ENCODE measurements at places on chromosomes 1 and 21. TPM values are rescaled to one million over a fixed set of nuclear protein-coding genes. Genes with fewer than 3 reads are reported as not detected.

GRCh38 chr1:145747398-145748247 is 28.3 kb downstream of the CD160 start:
- no peak for DNase-seq

DNA sequence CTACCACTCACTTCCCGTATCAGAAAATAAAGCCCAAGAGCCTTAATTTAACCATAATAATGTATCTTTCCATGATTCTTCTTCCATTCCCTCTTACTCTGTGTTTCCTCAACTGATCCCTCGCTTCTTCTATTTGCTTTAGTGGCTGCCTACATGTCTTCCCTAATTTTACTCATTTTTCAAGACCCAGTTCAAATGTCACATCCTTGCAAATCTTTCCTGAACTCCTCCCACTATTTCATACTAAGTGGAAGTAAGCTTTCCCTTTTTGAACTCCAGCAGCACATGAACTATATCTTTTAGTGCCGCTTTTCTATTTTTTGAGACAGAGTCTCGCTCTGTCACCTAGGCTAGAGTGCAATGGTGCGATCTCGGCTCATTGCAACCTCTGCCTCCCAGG is 3.8 kb upstream of the NFYC start:
- DNase-seq: no peak

- DNase-seq: no peak
Observed at GRCh38 chr1:245105042-245105441, 49.7 kb upstream of the KIF26B start.

GRCh38 chr1:155761736-155762405 is 73.0 kb downstream of the DAP3 start:
- DNase-seq: no peak

DNA sequence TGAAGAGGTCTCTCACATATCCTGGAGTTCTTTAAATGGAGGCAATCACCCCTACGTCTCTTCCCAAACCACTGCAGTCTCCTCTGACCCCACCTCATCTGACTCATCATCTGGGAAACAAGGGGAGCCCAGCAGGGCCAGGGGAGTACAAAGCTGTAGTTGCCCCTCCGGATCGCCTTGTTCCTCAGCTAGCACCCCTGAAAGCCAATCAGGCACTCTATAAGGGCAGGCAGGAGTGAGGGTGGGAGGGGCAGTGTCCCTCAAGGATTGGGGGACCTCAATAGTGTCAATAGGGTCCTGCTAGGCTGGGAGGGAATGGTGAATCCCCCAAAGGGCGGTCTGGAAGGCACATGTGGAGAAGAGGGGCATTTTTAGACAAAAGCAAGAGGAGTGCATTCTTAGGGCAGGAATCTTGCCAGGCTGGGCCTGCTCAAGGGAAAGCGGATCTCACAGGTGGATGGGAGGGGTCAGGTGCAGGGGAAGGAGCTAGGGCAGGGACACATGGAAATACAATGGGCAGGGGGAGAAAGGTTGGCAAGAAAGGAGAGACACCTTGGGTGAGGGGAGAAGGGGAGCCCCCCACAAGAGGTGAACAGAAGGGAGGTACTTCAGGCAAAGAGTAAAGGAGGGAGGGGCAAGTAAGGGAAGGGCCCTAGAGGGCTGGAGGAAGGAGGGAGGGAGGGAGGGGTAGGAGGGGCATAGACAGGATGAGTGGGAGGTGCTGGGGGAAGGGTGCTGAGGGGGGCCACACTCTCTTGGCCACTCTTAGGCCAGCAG is 5.8 kb downstream of the SHISA4 start:
- DNase-seq: no peak

- no peak for DNase-seq
Observed at GRCh38 chr1:186681121-186681520, 898 bp upstream of the PTGS2 start.

GRCh38 chr1:52665006-52665941 is 32.3 kb downstream of the SHISAL2A start:
- DNase-seq: no peak

DNA sequence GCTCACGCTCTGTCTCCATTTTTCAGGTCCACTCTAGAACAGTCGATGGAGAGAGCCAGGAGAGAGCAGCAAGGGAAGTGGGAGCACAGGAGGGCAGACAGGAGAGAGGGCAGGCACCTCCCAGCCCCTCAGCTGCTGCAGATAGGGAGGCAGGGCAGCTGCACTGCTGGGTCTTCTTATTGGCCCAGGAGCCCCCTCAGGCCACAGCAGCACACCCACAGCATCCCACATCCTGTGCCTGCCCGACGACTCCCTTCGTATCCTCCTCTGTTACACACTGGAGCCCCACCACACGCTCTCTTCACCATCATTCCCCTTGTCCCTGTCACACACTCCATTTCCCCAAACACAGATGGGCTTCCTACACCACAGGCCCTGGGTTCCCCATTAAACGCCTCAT is 13.7 kb upstream of the ARTN start:
- no peak for DNase-seq

DNA sequence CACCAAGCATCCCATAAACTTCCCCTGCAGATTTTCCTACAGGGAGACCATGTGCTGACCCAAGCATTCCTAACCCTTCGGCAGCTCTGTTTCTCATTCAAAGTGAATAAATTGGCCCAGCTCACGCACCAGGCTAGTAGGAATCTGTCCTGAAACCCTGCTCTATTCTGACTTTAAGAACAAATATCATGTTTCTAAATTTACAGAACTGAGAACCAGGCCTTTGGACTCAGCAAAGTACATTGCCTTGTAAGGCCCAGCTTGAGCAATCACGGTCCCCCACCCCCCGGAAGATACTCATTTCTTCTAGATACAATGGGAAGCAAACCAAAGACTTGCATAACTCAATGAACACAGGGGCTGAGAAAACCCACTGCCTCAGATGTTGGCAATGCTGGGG is 160.1 kb upstream of the NFIA start:
- no peak for DNase-seq

GRCh38 chr1:53392460-53392859 is 64.6 kb upstream of the LRP8 start:
- DNase-seq: no peak

PGLYRP4 gene
- not detected for total RNA-seq

- no peak for DNase-seq
Observed at GRCh38 chr1:162022626-162023025, 1.0 kb downstream of the OLFML2B start.

MAD2L2 gene
- 89.4 TPM for total RNA-seq

UBE2Q1 gene
- total RNA-seq: 26.3 TPM

TSPEAR gene
- not detected for total RNA-seq

- no peak for DNase-seq
Observed at GRCh38 chr1:65719391-65719790, 73.3 kb upstream of the PDE4B start.

Data from epithelial cell of proximal tubule (primary cell).